Lung (tissue), 17 donors: ENCODE measurements at places on chromosomes 5 and 9. TPM values are rescaled to one million over a fixed set of nuclear protein-coding genes. Genes with fewer than 3 reads are reported as not detected.

DNA sequence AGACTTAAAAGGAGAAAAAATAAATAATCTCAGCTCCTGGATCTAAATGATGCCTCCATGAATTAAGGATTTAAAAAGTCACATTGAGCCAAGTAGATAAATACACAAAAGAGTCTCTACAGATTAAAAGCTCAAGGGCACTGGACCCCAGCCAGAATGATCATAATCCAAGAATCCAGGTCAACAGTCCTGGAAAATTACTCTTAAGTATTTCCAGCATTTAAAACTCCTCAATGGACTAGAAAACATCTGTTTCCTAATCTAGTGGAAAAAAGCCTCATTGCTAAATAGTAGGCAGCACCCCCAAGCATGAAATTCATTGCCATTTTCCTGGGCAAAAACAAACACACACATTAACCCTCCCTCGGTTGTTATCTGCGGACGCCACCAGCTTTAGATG lies 96.8 kb downstream of the FRMD3 start:
- DNase-seq = no peak

GRCh38 chr5:71872311-71872864 lies 153.3 kb downstream of the CARTPT start:
- no peak for DNase-seq

The IRGM gene
- 0.25 TPM for polyA plus RNA-seq

DNA sequence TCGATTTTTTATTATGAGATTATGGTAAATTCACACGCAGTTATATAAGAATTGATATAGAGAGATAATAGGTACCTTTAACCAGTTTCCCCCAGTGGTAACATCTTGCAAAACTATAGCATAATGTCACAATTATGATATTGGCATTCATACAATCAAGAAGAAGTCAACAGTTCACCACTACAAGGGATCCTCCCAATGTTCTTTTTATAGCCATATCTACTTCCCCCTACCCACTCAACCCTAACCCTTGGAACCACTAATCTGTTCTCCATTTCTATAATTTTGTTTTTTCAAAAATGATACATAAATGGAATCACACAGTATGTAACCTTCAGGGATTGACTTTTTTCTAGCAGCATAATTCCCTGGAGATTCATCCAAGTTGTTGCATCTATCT lies 9.8 kb downstream of the ACTL7B start:
- no peak for DNase-seq

DNA sequence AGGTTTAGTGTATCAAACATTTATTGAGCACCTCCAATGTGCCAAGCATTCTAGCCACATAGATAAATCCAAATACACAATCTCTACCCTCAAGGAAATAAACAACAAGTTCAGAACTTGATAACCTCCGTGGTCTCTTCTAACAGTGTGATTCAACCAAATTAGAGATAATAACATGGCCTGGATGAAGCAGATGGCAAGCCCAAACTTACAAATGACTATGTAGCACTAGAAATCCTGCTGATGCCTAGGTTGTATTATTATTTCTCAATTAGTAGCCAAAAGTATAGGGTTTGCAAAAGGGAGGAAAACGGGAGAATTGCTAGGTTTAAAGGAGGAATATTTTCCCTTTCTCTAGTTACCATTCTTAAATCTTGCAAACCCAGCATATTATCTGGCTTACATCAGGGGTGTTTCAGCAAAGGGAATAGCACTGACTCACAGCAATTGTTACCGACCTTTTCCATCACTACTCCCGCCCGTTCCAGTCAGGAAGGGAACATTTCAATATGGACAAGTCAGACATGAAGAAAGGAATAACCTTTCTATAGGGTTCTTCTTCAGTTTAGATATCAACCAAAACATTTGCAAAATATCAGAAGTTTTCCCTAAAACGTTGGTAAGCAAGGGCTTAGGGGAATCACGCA lies 2.3 kb downstream of the DPYSL3 start:
- no peak for DNase-seq

DNA sequence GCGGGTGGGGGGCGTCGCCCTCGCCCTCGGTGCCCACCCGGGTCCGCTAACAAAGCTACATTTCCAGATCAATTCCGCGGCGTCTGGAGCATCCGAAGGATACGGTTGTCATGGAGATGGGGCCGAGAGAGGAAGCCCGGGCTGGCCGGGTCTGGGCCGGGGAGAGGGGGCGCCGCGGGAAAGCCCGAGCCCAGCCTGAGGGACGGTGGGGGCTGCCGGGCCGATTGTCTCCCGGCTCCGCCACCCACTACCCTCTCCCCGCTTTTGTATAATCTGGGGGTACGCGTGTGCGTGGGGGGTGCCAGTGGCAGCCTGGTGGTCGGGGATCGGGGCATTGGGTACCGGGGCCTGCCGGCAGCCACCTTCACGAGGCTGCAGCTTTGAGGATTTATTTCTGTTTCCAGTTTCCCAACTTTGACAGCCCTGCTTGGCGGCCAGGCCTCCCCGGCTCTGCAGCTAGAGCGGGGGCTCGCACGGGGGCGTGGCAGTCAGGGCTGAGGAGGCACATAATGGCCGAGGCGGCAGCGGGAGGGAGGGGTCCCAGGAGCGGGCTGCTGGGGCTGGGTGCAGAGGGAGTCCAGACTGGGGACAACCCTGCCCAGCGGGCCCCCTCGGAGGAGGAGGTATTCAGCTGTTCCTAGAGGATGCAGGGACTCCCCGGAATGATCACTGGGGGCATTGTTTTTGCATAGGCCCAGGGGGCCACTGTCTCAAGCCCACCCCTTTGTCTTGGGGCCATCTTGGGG lies 626 bp downstream of the PSD2 start:
- DNase-seq = peak; percentile 25

- DNase-seq = no peak
These were observed 433.9 kb upstream of the SLC30A5 start for GRCh38 chr5:68659881-68660280.

DNA sequence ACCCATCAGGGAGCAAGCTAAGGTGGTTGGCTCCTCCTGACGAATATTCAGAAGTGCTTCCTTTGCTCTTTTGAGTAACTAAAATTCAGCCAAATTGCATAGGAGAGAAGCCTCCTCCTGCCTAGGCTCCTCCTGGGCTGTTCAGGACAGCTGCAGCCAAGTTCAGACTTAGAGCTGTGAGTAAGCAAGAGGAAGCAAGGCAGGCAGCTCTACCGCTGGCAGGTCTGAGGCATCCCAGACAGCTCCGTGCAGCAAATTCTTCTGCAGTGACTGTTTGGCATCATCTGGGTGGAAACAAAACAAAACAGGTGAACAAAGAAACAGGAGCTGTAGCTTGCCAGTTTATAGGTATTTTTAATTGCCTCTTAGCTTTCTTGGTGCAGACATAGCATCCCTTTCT lies 421.0 kb downstream of the GADD45G start:
- DNase-seq = no peak

The C8G gene
- 1.4 TPM for polyA plus RNA-seq

- no peak for DNase-seq
These were observed 55.9 kb downstream of the C6 start for GRCh38 chr5:41157272-41157894.

- peak; percentile 33 for DNase-seq
These were observed 406.0 kb upstream of the KLF4 start for GRCh38 chr9:107895501-107896001.

The PGM5 gene
- 4.3 TPM for polyA plus RNA-seq
